ENCODE measurements at places on chromosomes 3 and 15. TPM values are rescaled to one million over a fixed set of nuclear protein-coding genes. Genes with fewer than 3 reads are reported as not detected.
A peak's percentile ranks its signal among the peaks of the same experiment; 100 is the strongest.

KCNAB1 gene
- polyA plus RNA-seq = 3.4 TPM

FRMD4B gene
- 48.7 TPM for polyA plus RNA-seq

KBTBD13 gene
- polyA plus RNA-seq = 0.07 TPM

EPHB3 gene
- 27.6 TPM for polyA plus RNA-seq

EPHA6 gene
- polyA plus RNA-seq = 1.2 TPM

LRTM1 gene
- polyA plus RNA-seq = not detected

ACAN gene
- 2.1 TPM for polyA plus RNA-seq

MYL3 gene
- 20.1 TPM for polyA plus RNA-seq

TM6SF1 gene
- polyA plus RNA-seq = 3.2 TPM

HRG gene
- polyA plus RNA-seq = 2.0 TPM

THAP10 gene
- polyA plus RNA-seq = 8.1 TPM

PBRM1 gene
- 70.0 TPM for polyA plus RNA-seq

PARP15 gene
- polyA plus RNA-seq = 0.45 TPM

C15orf62 gene
- 3.3 TPM for polyA plus RNA-seq

DNA sequence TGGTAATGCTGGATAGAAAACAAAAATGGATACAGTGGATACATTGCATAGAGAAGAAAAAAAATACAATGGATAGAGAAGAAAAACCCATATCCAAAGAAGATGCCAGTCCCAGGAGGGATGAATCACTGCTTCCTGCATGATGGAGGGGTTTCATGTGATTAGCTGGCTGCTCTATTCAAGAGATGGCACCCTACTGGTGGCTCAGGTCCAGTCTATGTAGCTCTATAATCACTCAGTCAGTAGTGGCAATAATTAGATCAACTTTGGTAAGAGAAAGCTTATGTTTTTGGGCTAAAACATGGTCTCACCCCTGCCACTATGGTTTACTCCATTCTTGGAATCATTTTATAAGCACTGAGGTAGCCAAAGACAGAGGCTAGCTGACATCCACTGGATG lies 33.7 kb upstream of the NOX5 start:
- no peak for DNase-seq

DNA sequence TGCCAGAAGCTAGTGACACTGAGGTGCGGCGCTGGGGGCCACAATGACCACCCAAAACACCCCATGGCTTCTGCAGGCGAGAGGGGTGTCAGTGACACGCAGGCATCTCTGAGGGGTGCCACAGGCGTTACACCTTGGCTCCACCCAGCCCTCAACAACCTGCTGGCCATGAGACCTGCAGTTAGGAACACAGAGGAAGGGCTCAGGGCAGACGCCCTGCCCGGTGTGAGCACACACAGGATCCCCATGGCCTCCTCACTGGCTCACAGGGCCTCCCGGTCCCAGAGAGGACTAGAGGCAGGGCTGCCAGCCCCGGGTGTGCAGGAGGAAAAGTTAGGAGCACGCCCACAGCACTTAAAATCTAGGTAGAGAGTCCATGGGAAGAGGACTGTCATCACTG lies 35.1 kb downstream of the CYFIP1 start:
- DNase-seq = no peak

GRCh38 chr3:3110749-3111361 lies 681 bp upstream of the IL5RA start:
- DNase-seq = no peak

DNA sequence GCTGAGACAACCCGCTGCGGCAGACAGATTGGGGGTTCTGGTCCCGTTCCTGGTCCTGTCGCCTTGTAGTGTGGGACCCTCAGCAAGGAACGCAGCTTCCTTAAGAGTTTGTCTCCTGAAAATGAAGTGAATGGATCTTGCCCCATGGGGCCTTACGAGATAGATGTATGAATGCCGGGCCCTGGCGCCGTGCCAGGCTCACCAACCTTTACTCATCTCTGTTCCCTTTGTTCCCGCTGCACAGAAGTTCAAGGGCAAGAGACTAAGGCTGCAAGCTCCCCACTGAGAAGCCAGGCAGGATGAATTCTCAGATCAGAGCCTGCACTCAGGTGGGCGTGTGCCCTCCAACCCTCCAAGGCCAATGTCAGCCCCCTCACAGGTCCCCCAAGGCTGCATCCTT lies 162.7 kb upstream of the IQSEC1 start:
- no peak for DNase-seq

- no peak for DNase-seq
These were observed 270.3 kb downstream of the RPLP1 start for GRCh38 chr15:69722924-69723323.

GRCh38 chr15:69075440-69075839 lies 60.9 kb downstream of the NOX5 start:
- no peak for DNase-seq

DNA sequence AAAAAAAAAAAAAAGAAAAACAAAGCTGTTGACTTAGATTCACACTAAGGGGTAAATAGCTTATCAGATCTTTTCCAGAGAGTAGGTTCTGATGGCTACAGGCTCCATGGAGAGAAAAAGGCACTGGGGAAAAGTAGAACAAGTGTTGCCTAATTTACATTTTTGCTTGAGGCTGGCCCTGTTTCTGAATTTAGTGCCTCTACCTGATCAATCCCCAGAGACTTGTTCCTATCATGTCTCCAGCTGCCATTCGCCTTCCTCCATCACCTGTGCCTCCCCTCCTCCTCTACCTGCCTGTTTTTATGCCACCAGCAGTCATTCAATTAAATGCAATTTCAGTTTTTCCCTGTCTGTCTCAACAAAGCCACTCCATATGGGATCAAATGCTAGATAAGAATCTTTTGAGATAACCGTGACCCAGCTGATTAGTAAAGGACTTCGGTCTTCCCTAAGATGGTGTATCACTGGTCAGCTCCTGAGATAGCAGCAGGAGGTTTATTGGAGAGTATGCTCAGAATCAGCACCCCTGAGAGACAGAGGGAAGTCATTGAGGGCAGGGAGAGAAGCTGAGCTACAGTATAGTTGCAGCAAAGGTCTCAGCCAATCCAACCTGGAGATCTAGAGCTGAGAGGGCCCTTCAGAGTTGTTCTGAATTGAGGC lies 88.1 kb upstream of the GADL1 start:
- DNase-seq = no peak

DNA sequence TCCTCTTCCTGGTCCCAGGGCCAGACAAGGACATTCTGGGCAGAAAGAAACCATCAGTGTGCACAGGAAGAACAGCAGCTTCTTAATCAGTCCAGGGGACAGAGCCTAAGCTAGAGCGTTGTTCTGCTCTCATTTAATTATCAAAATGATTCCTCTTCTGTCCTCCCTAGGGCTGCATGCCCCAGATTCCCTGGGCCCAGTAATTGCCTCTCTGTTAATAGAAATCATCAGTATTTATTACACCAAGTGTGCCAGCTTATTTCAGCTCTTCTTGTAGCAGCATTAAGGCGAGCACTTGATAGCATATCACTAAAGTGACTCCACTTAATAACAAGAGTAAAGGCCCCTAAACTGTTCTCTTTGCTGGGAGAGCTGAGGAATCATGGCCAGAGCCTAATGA lies 72.1 kb downstream of the WDR76 start:
- no peak for DNase-seq

GRCh38 chr15:55327387-55327786 lies 8.4 kb downstream of the PIGB start:
- DNase-seq = no peak

DNA sequence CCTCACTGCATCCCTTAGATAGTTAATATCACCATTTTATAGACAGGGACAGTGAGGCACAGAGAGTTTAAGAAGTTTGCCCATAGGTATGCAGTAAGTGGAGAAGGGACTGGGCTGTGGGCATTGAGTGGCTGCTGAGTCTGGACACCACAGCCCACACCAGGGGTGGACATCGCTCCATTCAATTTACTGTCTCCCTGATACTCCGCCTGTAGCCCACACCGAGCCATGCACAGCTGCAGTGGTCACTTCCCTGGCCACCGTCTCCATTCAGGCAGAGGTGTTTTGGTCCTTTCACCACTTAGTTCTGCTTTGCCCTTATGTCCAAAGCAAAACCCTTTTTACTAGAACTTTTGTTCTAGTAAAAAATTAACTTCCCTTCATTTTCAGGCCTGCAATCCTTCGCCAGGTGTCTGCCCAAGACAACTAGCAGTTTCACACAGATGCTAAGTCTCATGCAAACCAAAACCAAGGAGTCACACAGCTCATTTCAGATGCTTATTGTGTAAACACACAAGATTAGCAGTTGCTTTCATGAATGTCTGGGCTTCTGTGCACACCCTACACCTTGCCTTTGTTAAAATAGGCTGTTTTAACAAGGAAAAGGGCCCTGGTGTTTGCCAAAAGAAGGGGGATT lies 30.1 kb downstream of the ZNF35 start:
- DNase-seq = no peak

GRCh38 chr3:112561484-112561733 lies 353 bp downstream of the ATG3 start:
- DNase-seq = no peak

GRCh38 chr3:100966049-100966491 lies 27.2 kb downstream of the ABI3BP start:
- DNase-seq = no peak

- no peak for DNase-seq
These were observed 422.6 kb downstream of the FOXP1 start for GRCh38 chr3:71160785-71161546.

DNA sequence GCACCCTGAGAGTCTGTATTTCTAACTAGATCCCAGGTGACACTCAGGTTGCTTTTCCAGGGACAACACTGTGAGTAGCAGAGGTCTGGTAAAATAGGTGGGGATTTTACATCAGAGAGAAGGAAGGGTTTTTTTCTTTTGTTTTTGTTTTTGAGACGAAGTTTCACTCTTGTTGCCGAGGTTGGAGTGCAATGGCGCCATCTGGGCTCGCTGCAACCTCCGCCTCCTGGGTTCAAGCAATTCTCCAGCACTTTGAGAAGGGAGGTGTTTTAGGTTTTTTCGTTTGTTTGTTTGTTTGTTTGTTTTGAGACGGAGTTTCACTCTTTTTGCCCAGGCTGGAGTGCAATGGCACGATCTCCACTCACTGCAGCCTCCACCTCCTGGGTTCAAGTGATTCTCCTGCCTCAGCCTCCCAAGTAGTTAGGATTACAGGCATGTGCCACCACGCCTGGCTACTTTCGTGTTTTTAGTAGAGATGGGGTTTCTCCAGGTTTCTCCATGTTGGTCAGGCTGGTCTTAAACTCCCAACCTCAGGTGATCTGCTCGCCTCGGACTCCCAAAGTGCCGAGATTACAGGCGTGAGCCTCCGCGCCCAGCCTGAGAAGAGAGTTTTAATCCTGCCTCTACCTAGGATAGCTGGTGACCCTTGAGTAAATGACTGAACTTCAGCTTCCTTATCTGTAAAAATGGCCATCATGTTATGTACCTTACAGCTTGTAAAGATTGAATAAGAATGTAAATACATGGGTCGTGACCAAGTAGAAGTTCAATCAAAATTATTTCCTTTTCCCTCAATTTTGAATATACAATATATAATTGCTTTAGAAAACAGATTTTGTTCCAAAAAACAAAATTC lies 95.9 kb upstream of the FNDC3B start:
- no peak for DNase-seq

- peak; percentile 57 for DNase-seq
These were observed 148.5 kb upstream of the CTDSPL start for GRCh38 chr3:37712918-37713817.

GRCh38 chr15:75178171-75178937 lies 23.3 kb upstream of the C15orf39 start:
- DNase-seq = no peak

GRCh38 chr3:188706599-188706998 lies 465.2 kb upstream of the TPRG1 start:
- no peak for DNase-seq

DNA sequence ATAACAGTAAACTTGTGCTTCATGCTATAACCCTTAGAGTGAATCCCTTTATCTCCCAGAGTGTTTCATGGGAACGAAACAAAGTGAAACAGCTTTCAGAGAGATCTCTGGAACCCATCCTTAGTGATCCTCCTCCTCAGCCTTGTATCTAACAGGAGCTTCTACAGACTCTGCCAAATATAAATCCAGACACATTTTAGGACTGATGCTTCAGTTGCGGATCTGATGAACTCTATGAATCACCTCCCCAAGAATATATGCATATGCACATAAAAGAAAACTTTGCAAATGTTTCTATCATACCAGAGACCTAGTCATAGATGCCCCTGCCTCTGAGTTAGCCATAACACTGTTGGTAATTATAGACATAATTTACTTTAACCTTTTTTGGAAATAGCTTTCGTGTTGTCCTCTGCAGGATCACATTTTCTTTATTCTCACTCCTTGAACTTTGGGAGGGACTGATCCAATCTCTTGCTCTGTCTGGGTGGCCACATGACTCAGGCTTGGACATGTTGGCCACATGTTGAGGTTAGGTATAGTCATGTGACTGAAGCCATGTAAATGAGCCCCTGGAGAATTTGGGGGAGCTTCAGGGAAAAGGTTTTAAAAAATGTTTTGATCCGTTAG lies 306.4 kb upstream of the CNTN3 start:
- DNase-seq = no peak

DNA sequence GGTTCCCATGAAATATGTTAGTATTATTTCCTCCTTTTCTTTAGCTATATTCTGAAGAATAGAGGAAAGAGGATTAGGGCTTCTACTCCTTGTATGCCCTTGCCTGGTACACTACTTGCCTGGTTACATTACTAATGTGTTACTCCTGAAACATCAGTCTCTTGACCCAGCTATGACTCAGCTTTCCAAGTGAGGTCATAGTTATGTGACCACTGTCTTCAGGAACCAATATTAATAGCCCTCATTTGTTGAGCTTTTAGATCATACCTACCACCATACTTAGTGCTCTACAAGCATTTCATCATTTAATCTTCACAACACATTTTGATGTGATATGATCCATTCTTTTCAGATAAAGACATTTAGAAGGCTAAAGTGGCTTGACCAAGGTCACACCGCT lies 60.3 kb downstream of the CMSS1 start:
- DNase-seq = no peak

DNA sequence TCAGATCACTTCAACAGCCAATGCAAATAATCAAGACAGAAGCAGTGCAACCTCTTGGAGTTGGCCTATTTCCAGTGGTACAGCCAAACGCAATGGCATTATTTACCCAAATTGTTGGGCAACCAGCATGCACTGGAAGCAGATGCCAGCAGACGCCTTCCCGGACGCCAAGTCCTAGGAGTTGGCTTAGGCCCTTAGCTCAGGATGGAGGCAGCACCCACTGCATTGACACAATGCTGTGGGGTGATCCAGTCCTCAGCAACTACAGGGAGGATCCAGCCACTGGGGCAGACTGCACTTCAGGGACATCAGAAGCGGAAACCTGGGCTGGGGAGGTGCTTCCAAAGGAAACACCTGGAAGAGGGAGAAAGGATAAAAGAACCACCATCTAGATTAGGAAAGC lies 290.4 kb downstream of the FAM43A start:
- DNase-seq = no peak

DNA sequence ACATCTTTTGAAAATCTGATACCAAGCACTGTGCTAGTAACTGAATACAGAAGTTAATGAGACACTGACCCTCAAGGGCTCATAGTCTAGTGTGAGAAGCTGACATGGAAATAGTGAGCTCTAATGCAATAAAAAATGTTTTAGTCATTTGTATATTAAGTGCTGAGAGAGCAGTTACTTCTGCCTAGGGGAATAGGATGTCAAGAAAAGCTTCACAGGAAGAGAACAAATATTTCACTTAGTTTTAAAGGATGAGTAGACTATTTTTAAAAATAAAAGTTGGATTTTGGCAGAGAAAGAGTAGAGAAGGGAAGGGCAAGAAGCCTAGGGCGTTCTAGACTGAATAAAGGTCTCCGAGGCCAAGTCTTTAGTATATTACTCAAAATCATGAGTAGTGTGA lies 158.4 kb downstream of the ATG7 start:
- no peak for DNase-seq
